ENCODE measurements at places on chromosomes 16 and 17.

DNA sequence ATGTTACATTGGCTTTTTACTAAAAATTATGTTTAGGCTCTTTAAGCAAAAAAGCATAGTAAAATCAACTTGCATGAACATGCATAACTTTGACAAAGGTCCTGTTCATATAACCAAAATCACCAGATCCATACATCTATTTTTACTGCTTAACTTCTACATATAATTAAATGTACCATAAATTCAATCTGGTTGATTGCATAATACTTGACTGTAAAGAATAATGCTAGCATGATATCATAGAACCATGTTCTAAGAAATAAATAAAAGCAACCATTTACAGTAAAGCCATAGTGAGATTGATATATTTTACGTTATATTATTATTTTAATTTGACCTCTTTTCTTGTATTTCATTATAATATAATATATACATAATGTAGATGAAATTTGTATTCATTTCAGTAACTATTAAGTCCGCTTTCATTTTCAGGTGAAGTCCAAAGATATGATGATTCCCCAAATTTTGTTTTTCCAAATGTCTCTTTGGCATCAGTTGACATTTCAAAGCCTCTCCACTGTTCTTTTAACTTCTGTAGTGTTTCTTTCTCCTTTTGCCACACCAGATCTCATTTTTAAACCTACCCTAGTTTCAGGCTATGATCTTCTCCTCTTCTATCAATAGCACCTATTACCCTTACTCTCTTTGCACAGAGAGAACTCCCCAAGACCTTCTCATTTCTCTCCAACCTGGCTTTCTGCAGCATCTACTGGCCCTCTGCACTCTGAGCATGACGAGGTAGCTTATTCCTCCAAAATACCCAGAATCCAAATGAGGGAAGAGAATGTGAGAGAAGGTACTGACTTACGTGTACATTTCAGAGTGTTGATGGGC, 1.8 kb downstream of the APOH start:
- no peak for DNase-seq

GRCh38 chr16:1610899-1611632, 806 bp downstream of the IFT140 start:
- no peak for DNase-seq

GRCh38 chr17:81991684-81992305, 14.4 kb downstream of the ASPSCR1 start:
- peak; percentile 91 for DNase-seq

DNA sequence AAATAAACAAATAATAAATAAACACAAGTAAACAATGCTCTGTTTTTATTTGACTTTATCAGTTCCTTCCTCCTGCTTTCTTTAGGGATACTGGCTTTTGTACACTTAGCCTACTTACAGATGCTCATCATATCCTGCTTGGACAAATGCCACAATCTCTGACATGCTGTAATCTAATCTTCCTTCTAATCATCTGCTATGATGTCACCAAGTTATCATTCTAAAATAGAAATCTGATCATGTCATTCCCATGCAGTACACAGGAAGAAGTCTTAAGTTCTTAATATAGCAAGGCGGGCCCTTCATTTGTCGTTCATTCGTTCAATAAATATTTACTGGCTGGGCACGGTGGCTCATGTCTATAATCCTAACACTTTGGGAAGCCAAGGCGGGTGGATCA, 9.1 kb upstream of the UBB start:
- no peak for DNase-seq

GRCh38 chr17:28379814-28380801, 8.6 kb downstream of the SARM1 start:
- DNase-seq = no peak

GRCh38 chr17:65453204-65453931, 108.1 kb downstream of the AXIN2 start:
- DNase-seq = no peak

Measured in left hindlimb (tissue), 1 donor.